ENCODE measurements at places on chromosomes 3 and 15. TPM values are rescaled to one million over a fixed set of nuclear protein-coding genes. Genes with fewer than 3 reads are reported as not detected.

DNA sequence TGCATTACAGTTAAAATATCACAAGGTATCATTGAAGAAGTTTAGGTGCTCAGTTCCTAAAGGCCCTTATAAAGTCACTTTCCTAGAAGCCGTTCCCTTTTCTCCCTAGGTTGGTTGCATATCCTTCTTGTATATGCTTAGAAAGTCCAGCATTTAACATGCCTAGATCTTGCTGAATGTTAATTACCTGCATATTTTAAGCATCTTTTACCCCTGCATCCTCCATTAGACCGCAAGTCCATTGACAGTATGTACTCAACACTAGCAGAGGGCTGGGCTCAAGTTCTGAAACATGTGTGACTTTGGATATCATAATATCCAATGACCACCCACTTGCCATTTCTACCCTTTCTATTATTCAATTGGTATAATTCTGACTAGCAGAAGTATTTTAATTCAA is 336.6 kb downstream of the ROBO2 start:
- H3K4me3 ChIP-seq = no peak overlapping the region
- DNase-seq = no peak
- H3K27ac ChIP-seq = no peak overlapping the region

- H3K27ac ChIP-seq = no peak overlapping the region
- H3K27me3 ChIP-seq = no peaks in the 10 kb centered on the region
- no peak overlapping the region for H3K4me3 ChIP-seq
- H3K36me3 ChIP-seq = peaks cover 15% of the 10 kb centered on the region
- no peak for DNase-seq
- H3K4me1 ChIP-seq = no peaks in the 10 kb centered on the region
Measured at GRCh38 chr3:195870442-195870841, 37.9 kb downstream of the TNK2 start.

DNA sequence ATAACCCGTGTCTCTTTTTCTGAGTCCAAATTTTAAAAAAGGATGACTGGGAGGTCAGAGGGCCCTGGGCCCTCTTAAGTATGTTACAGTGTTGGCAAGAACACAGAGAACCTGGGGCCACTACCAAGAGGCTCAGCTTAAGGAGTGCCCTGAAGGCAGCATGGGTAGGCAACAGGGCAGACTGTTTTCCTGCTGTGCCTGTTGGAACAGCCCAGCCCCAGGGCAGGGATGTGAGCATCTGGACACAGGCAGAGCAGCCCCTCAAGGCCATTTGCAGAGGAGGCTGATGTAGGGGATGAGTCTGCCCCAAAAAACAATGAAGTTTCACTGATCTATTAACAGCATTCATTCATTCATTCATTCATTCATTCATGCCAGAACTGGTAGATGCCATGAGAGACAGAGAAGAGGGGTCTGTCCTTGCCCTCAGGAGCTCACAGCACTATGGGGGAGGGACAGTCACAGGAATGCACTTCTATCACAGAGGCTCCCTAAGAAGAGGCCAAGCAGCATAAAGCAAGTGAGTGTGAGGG is 2.2 kb upstream of the LTF start:
- no peak overlapping the region for H3K27ac ChIP-seq
- H3K36me3 ChIP-seq = no peaks in the 10 kb centered on the region
- no peak overlapping the region for H3K4me3 ChIP-seq
- no peaks in the 10 kb centered on the region for H3K4me1 ChIP-seq
- peaks cover 32% of the 10 kb centered on the region for H3K27me3 ChIP-seq

The TIMP4 gene
- 9.8 TPM for total RNA-seq

The ZNF80 gene
- not detected for total RNA-seq

The ITIH4 gene
- total RNA-seq = 2.6 TPM

The UMPS gene
- total RNA-seq = 23.1 TPM
